ENCODE measurements at places on chromosomes 12 and 14.

GRCh38 chr12:52171950-52172512 lies 19.8 kb downstream of the KRT80 start:
- no peak for DNase-seq

DNA sequence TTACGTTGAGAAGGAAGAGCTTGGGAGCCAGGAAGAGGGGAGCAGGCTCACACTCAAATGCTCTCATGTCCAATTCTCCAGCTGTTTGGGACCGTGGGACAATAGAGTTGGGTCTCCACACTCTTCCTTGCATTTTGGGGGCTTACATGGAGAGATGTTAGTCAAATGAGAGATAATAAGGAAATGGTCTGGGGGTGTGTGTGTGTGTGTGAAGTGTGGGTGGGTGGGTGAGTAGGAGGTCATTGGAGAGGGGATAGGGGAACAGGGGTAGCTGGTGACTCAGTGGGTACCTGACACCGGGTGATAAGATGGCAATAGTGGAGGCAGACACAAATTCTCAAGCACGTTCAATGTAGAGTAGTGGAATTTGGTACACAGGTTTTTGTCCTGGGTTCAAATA lies 68.0 kb downstream of the B4GALNT3 start:
- no peak for DNase-seq

DNA sequence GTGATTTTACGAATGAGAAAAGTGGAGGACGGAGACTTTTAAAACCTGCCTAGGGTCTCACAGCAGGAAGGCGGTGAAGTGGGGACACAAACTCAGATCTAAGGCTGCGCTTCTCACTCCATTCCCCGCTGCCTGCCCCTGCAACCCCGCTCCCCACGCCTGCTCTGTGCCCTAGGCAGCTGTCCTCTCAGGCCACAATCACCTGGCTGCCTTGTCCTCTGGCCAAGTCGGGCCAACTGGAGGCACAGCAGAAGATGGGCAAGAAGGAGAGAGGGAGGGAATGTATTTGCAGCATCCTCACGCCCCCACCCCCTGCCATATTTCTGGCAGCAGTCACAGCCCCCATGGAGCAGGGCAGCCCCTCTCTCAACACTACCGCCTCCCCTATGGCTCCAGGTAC lies 94.9 kb downstream of the CHGA start:
- DNase-seq = no peak

DNA sequence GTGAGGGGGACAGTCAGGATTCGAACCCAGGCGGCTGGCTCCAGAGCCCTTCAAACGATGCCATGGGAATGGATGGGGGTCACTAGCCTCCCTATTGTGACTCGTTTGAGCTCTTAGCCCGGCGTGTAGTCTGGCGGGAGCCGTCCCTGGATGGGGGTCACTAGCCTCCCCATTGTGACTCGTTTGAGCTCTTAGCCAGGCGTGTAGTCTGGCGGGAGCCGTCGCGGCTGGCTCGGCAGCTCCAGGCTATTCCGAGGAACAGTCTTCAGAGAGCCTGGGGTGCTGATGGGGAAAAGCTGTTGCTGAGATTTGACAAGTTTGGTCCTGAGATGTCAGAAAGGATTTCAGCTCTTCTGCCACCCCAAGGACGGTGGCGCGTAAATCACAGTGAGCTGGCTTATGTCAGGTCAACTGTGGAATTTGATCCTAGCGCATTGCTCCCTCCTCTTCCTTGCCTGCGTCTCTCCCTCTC lies 58.3 kb downstream of the CALM1 start:
- DNase-seq = no peak

DNA sequence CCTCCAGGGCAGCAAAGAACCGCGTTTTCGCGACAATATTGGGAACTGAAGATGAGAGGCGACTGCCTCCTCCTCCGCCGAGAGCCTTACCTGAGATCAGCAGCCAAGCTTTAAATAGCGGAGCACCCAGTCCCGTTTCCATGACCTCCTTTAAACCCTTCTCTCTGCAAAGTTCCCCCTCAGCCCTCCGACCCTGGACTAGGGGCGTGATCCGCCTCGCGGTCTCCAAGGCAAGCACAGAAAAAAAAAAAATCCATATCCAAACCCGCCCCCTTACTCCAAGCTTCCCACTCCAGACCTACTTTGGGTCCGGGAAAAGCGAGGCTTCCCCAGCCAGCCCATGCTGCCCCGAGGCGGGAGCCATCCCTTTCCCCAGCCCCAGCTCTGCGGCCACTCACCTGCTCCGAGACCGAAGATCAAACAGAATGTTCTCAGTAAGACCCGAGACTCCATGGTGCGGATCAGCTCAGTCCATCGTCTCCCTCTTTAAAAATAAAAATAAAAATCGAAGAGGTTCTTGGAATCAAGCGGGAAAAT lies 630 bp downstream of the NELL2 start:
- no peak for DNase-seq

- no peak for DNase-seq
These were observed 61.0 kb upstream of the FKBP4 start for GRCh38 chr12:2733493-2734355.

GRCh38 chr12:70451528-70451927 lies 85.4 kb downstream of the KCNMB4 start:
- DNase-seq = no peak

DNA sequence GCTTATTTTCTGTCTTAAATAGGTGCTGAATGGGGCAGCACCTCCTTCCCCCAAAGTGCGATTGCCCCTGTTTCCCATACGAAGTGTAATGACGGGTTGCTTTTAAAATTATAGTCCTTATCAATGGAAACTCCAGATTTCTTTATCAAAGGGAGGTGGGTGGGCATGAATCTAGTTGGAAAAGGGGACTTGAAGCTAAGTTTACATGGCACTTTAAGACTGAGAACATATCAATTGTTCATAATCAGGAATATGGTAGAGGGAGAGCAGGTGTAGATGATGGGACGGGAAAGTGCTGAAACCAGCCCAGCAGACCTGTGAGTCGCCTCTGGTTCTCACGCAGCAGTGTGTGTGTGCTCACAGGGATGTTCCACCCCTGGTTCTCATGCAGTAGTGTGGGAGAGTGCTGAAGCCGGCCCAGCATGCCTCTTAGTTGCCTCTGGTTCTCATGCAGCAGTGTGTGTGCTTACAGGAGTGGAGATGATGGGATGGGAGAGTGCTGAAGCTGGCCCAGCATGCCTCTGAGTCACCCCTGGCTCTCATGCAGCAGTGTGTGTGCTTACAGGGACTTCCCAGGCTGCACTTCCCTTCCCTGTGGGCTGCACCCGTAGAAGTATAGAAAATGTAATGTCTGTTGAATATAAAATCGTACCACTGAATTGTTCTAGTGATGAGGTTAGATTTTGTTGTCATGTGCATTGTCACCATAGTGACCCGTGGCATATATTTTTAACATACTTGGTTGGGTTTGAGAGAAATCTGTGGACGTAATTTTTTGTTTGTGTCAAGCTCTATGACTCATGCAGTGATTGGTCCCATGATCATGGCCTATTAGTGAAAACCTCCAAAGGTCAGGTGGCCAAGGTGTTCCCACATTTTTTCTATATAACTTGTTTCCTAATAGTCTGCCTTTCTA lies 51.6 kb downstream of the GPATCH2L start:
- no peak for DNase-seq

- no peak for DNase-seq
These were observed 1.6 kb downstream of the ATP6V1D start for GRCh38 chr14:67357969-67358354.

GRCh38 chr12:41184864-41185263 lies 3.3 kb upstream of the PDZRN4 start:
- DNase-seq = no peak

- no peak for DNase-seq
These were observed 35.1 kb downstream of the EIF2S3B start for GRCh38 chr12:10540776-10541205.

GRCh38 chr12:116161588-116161987 lies 115.9 kb downstream of the MED13L start:
- DNase-seq = no peak

DNA sequence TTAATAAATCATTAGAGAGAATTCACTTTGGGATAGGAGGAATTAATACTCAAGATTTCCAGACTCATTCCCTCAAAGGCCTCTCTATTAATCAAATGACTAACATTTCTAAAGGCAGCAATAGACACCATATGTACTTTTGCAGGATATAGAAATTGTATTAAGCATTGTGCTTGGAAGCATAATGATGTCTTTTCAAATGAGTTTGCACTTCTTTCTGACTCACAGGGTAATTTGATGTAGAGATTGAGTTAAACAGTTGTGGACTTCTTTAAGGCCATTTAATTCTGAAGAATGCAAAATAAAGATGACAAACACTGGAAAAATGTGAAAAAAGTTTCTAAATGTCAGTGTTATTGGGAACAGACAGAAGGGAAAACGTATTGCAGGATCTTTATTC lies 63.4 kb upstream of the CSRP2 start:
- no peak for DNase-seq
